ENCODE measurements at places on chromosomes 16 and 17. TPM values are rescaled to one million over a fixed set of nuclear protein-coding genes. Genes with fewer than 3 reads are reported as not detected.
A peak's percentile ranks its signal among the peaks of the same experiment; 100 is the strongest.

SMURF2 gene
- total RNA-seq = 10.7 TPM

- no peak for DNase-seq
These were observed 14.4 kb downstream of the SNN start for GRCh38 chr16:11682655-11683096.

DNA sequence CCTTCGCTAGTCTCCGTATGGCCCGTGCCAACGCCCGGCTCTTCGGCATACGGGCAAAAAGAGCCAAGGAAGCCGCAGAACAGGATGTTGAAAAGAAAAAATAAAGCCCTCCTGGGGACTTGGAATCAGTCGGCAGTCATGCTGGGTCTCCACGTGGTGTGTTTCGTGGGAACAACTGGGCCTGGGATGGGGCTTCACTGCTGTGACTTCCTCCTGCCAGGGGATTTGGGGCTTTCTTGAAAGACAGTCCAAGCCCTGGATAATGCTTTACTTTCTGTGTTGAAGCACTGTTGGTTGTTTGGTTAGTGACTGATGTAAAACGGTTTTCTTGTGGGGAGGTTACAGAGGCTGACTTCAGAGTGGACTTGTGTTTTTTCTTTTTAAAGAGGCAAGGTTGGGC, 2.5 kb downstream of the RPL13 start:
- DNase-seq = no peak

DNA sequence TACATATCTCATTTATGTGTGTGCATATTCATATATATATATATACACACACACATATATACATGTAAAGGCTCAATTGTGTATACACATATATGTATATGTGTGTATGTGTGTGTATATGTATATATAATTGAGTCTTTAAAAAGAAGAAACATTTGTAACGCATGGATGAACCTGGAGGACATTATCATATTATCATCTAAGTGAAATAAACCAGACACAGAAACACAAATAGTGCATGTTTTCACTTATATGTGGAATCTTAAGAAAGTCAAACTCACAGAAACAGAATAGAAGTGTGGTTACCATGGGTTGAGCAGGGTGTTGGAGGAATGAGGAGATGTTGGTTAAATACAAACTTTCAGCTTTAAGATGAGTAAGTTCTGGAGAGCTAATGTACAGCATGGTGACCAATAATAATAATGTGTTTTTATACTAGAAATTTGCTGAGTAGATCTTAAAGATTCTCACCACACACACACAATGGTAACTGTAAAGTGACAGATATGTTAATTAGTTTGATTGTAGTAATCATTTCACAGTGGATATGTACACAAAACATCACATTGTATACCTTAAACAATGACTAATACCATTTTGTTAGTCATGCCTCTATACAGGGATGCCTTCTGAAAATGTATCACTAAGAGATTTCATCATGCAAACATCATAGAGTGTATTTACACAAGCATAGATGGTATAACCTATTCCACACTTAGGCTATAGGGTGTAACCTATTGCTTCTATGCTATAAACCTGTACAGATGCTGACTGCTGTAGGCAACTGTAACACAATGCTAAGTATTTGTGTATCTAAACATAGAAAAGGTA, 132.6 kb upstream of the CACNG5 start:
- DNase-seq = peak; percentile 64

Measured in HT-29 (cell line).